Natural killer cell (primary cell): ENCODE measurements at places on chromosomes 3 and 15. TPM values are rescaled to one million over a fixed set of nuclear protein-coding genes. Genes with fewer than 3 reads are reported as not detected.

ZBBX gene
- not detected for total RNA-seq

TOPAZ1 gene
- total RNA-seq, result not detected

GPR149 gene
- not detected for total RNA-seq

RBP2 gene
- total RNA-seq, result not detected

UACA gene
- 1.1 TPM for total RNA-seq

FBXL22 gene
- total RNA-seq, result 0.33 TPM

CCDC51 gene
- 6.8 TPM for total RNA-seq

SYNM gene
- 0.48 TPM for total RNA-seq

PLA2G4D gene
- total RNA-seq, result not detected

GOLGA8F gene
- not detected for total RNA-seq

KLHL40 gene
- not detected for total RNA-seq

CBLB gene
- total RNA-seq, result 287 TPM

PTH1R gene
- total RNA-seq, result not detected

ITIH4 gene
- total RNA-seq, result 33.0 TPM

GOLGA8S gene
- 2.8 TPM for total RNA-seq
